Stimulated activated CD4-positive, alpha-beta T cell treated with anti-CD3 and anti-CD28 coated beads, Interleukin-1b, Interleukin-23, amount 100 ng/mL, for 1 hour (primary cell): ENCODE measurements at places on chromosomes 12 and 14.

DNA sequence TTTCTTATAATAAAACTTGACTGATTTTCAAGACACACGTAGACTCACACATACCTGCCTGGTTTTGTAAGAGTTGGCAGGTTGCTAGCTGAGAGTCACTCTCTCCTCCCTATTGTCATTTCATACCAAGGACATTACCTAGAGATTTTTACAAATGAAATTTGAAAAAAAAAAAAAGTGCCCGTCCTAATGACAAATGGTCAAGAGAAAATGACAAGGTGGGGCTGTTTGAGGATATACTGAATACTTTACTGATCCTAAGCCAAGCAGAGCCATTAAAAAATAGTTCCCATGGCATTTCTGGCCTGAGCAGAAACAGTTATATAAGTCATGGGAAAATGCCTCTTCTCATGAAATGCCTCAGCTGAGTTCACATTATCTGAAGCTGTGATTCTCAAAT is 150.2 kb downstream of the DYRK2 start:
- no peak for DNase-seq

DNA sequence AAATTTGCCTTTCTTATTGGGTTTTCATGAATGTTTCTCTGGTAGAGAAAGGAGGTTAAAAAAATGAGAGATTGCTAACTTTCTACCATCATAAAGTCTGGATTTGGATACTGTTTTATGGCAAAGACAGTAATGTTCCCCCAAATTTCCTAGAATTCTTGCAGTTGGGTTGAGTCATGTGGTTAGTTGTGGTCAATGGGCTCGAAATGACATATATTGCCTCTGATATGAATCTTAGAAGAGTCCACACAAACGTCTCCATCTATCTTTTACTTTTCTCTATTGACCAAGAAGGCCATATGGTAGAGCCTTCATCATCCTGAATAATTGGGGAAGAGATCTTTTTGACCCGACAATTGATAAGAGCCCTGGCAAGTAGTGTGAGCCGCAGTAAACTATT is 119.5 kb upstream of the PMCH start:
- no peak for DNase-seq

DNA sequence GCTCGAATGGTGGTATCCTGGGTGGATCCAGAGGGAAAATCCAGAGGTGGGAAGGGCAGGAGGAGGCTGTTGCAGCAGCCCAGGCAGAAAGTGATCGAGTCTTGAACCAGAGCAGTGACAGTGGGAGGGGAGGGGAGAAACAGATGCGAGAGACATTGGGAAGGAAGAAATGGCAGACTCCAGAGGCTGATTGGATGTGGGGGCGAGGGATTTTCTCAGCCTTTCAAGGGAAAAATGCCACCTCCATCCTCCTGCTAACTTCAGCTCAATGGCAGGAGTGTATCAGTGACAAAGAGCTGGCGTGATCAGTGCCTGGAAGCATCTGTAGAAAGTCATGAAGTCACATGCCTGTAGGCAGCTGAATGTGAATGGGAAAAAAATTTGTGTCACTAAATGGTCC is 38.6 kb upstream of the NRXN3 start:
- DNase-seq = no peak

DNA sequence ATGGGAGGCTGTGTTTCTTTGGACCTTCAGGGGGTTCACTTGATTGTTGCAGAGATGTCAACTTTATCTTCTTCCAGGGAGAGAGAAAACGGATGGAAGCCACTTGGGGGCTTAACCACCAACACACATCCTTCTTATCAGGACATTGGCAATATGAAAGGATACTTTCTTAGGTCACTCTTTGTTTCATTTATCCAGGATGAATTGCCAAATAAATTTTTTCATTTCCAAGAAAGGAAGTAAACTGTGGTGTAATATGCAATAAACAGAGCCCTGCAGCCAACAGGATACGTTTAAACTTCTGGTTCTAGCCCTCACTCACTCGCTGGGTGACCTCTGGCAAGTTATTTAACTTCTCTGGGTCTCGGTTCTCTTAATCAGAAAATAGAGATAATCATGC is 77.8 kb downstream of the CCDC60 start:
- DNase-seq = no peak

DNA sequence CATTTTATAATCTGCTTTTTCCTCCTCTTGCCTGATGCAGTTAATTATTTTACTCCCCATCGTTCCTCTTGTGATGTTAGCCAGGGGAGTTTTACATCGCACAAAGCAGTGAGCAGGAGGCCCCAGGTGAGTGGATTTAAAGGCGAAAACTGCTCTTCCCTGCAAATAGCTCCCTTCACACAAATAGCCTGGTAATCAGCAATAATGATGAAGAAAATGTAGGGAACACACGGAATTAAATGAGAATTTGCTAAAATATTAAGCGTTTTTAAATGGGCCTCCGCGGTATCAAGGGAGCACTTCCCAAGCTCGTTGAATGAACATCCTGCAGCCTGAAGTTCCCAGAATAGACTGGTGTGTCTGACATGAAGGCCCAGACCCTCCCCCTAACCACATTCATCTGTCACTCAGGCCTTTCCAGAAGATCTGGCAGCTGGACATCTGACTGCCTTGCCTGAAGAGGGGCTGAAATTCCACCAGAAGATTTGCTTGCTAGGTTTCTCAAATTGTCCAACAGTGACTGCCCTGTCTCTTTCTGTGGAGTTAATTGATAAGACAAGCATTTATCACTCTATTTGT is 127.2 kb downstream of the CCDC60 start:
- no peak for DNase-seq

DNA sequence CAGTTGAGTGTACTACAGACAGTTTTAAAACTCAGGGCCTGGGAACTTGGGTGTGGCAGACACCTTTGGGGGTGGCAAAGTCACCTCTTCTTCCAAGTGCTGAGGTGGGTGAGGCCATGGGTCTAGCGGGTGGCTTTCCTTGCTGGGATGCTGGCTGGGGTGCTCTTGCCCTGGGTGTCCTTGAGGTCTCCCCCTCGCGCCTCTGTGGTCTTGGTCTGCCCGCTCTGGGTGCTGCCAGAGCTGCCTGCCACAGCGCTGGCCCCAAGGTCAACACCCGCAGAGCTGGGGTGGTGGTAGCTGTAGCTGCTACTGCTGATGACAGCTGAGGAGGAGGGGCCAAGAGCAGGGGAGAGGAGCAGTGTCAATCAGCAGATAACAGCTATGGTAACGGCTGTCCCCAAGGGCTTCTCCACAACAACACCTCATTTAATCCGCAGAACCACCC is 6.8 kb downstream of the KRT74 start:
- DNase-seq = no peak

DNA sequence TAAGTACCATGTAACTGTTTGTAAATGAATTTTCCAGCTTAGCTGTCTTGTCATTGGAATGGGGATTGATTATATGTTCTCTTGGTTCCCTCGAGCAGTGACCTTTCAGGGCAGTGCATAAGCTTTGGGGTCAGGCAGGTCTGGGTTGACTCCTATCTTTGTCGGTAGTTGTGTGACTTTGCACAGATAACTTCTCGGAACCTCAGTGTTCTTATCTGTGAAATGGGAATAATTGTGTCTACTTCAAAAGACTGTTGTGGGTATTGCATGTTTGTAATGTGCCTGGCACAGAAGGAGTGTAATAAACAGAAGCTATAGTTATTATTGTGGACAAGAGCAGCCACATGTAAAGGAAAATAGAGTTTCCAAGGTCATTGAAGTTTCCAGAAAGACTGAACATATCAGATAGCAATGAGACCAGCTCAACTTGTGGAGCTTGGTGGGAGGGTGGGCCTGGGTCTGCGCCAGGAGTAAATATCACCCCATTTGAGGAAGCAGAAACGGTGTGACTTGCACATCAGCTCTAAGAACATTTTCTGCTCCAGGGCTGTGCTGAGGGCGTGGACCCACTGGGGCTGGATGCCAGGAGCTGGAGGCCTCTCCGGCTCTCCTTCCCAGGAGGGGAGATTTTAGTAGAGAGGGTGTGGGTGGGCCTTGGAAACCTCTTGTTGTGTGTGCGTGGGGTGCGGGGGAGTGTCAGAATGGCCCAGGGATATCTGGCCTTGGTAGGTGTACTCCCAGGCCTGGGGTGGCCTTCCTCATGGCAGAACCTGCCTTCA is 19.7 kb downstream of the FOS start:
- no peak for DNase-seq

DNA sequence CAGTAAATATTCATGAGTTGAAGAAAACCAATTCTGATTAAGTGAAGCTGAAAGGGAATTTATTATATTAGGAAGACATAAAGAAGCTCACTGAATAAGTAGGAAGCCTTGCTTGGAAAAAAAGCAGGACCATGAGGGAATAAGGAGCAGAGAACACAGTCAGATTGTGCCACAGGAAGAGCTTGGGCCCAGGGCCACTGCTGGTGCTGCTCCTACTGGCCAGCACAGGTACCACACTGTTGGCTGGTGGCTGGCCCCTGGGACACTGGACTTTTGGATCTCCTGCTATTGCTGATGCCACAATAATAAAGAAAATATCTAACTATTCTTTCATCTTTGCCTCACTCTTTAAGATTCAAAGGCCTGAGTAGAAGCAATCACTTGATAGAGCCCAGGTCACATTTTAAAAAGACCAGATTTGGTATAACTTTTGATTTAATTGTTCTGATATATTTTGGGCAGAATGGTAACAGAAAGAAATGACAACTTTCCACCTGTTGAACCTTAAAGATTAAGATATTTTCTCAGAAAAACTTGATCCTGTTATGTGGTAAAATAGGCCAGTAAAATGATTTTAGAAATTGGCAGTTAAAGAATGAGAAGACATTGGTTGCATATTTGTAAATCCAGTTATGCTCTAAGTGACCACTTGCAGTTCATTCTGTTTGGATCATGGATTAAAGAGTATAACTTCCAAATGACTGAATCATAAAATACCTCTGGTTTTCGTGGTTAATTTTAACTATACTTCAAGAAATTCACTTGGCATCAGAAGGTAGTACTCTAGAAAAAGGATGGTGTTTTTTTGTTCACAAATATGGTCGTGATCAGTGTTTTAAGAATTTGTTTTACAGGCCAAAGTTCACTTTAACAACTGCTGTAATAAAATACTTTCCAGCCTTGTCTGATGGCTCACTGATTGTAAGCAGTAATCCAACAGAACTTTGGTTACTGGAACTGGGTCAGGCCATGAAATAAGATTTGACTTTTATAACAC is 68.3 kb downstream of the DERA start:
- no peak for DNase-seq

DNA sequence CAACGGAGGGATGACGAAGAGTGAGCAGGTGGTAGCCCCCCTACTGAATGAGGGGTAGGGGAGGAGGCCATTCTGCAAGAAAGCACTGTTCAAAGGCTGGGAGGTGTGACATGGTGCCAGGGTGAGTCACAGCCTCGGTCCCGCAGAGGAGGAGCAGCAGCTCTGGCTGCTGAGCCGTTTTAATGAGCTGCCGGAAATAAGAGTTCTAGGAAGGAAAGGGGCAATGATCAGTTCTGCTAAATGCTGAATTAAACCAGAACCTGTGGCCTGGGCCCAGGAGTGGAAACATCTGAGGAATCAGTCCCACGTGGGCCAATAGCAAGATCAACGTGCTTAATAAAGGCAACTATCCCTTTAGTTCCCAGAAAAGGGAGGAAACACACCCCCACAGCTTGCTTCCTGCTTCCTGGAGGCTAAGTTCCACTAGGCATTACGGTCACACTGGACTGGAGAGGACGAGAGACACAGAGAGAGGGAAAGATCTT is 3.6 kb downstream of the ABCD4 start:
- DNase-seq = no peak

- DNase-seq = no peak
These were observed 1713.2 kb upstream of the FLRT2 start for GRCh38 chr14:83816761-83817160.

DNA sequence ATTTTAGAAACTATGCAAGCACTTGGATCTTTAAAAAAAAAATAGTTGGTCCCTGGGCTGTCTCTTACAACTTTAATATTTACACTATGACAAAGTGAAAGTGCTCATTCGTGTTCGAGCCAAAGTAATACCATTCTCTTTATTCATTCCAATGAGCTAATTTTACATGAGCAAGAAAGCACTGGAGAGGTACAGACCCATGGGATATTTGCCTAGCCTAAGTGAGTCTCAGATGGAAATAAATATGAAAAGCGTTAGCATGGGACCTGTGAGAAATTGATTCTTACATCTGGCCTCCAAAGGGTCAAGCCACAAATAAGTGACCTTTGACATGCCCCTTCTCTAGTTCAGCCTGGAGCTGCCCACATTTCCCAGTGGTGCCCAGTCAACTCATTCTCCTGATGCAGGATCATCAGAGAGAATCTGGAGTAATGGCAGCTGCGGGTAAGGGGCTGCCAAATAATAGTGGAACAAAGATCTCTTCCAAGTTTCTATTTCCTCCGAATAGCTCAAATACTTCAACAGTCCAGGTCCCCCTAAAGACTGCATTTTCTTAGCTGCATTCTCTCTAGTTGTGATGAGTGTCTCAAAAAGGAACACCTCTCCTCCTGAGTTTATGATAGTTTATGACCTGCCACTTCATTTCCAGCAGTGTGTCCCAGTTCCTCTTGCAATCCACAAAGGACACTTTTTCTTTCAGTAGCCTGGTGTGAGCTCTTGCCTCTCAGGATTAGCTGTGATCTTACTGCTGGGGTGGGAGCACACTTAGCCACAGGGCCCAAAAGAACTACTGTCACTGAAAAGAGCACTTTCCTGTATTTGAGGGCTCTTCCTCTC is 208.2 kb downstream of the DAD1 start:
- no peak for DNase-seq

DNA sequence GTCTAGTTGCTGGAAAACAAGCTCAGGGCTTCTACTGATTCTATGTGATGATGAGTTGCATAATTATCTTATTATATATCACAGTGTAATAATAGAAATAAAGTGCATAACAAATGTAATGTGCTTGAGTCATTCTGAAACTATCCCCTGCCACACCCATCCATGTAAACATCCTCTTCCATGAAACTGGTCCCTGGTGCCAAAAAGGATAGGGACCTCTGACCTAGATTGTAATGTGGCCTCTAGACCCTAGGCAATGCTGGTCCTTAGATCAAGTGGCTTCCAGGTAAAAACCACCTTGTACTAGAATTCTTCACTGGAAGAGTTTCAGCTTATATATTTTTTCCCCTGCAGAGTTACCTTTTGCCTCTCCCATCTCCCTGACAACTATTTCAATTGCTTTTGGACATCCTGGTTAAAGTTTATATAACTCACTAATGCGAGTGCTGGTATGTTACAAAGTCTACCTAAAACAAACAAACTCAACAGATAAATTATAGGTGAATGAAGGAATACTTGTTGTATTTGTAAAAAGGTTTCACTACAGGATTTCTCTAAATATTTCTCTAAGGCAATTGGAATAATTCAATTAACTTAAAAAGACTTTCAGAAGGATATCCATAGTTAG is 462.5 kb downstream of the NAV3 start:
- no peak for DNase-seq
